ENCODE measurements at places on chromosomes 16 and 17. TPM values are rescaled to one million over a fixed set of nuclear protein-coding genes. Genes with fewer than 3 reads are reported as not detected.
A peak's percentile ranks its signal among the peaks of the same experiment; 100 is the strongest.

DNA sequence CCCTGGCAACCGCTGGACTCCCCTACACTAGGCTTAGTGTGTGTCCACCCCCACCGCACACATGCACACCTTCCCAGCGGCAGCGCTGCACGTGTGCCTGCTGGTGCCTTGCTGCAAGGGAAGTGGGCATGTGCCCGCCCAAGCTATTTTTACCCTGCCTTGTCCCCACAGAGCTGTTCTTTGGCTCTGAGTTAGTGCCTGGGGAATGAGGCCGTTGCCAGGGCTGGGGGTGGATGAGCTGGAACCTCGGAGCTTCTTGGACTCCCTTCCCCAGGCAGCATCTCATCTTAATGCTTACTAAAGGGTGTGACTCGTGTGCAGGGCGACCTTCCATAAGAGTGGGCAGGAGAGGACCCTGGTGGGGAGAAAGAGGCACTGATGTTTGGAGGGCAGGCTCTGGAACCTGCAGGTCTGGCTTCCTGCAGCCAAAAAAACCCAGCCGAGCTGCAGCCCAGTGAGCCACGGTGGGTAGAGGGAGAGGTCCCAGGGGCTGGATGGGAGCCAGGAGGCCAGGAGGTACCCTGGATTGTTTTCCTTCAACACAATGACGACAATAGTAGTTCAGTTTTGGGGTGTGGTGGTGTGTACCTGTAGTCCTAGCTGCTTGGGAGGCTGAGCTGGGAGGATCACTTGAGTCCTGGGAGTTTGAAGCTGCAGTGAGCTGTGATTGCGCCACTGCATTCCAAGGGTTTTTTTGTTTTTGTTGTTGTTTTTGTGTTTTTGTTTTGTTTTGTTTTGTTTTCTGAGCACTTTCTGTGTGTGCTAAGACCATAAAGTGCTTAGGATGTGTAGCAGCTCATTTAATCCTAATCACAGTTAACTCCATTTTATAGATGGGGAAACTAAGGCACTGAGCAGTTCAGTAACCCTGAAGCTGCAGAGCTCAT is 119.1 kb downstream of the RAB11FIP4 start:
- H3K27me3 ChIP-seq = no peaks in the 10 kb centered on the region
- DNase-seq = no peak
- H3K4me3 ChIP-seq = no peak overlapping the region
- H3K36me3 ChIP-seq = no peaks in the 10 kb centered on the region
- H3K27ac ChIP-seq = no peak overlapping the region

DNA sequence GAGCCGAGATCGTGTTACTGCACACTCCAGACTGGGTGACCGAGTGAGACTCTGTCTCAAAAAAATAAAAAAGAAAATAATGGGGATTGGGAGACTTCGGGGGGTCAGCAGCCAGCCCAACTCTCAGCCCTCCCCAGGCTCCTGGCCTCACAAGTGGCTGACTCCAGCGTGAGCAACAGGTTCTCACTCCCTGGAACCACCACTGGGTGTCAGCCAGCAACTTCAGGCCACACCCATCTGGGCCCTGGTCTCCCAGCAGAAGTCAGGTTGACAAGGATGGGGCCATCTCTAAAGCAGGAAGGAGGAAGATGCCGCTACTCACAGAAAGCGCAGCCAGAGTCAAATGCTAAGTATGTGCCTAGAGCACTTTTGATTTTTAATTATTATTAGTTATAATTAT is 139.4 kb downstream of the C16orf78 start:
- no peaks in the 10 kb centered on the region for H3K27me3 ChIP-seq
- H3K36me3 ChIP-seq = no peaks in the 10 kb centered on the region
- no peak for DNase-seq
- no peak overlapping the region for H3K27ac ChIP-seq
- no peaks in the 10 kb centered on the region for H3K4me1 ChIP-seq
- no peak overlapping the region for H3K4me3 ChIP-seq

DNA sequence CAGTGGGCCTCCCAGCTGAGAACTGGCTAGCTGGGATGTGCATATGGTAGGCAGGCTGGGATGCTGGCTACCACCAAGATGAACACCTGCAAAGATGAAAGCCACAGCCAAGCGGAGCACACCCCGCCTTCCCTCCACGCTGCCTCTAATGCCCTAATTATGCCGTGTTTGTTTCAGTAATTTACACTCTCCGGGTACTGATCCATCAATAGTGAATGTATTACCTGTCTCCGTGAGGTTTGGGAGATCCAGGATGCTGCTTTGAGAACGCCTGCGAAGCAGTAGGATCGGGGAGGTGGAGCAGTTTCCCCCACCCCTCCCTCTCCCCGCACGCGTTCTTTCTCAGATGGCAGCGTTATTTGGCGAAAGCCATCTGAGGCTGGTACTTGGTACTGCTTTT is 28.9 kb upstream of the GSE1 start:
- H3K4me1 ChIP-seq = peaks cover 83% of the 10 kb centered on the region
- H3K4me3 ChIP-seq = no peak overlapping the region
- 0 out of 2 replicates have a peak overlapping the region, but pooled peaks have one; percentile 4 for H3K27ac ChIP-seq
- DNase-seq = no peak
- no peaks in the 10 kb centered on the region for H3K27me3 ChIP-seq

DNA sequence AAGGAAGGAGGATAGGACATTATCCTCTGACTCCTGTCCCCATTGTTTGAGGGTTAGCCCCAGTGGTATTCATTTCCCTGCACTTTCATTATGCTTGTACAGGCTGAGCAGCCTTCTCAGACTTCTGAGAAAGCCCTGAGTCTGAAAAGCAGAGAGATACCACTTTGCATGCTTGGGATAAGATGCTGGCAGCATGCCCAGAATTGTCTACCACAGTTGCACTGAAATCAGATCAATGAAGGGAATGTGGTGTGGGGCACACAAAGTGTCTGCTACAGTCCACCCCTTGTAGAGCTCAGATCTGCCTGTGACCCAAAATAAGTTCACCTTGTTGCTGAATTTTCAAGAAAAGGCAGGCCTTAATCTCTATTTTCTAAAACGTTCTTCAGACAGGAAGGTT is 160.6 kb downstream of the CCT6B start:
- H3K4me1 ChIP-seq = peaks cover 8% of the 10 kb centered on the region
- no peak for DNase-seq
- no peak overlapping the region for H3K4me3 ChIP-seq
- no peak overlapping the region for H3K27ac ChIP-seq
- H3K27me3 ChIP-seq = peaks cover 38% of the 10 kb centered on the region

- DNase-seq = no peak
- H3K27me3 ChIP-seq = no peaks in the 10 kb centered on the region
These were observed 24.3 kb upstream of the LASP1NB start for GRCh38 chr17:38900978-38901656.

- H3K27ac ChIP-seq = no peak overlapping the region
- DNase-seq = no peak
- no peaks in the 10 kb centered on the region for H3K4me1 ChIP-seq
- no peaks in the 10 kb centered on the region for H3K36me3 ChIP-seq
- no peak overlapping the region for H3K4me3 ChIP-seq
These were observed 439.2 kb upstream of the SOX9 start for GRCh38 chr17:71681427-71682173.

DNA sequence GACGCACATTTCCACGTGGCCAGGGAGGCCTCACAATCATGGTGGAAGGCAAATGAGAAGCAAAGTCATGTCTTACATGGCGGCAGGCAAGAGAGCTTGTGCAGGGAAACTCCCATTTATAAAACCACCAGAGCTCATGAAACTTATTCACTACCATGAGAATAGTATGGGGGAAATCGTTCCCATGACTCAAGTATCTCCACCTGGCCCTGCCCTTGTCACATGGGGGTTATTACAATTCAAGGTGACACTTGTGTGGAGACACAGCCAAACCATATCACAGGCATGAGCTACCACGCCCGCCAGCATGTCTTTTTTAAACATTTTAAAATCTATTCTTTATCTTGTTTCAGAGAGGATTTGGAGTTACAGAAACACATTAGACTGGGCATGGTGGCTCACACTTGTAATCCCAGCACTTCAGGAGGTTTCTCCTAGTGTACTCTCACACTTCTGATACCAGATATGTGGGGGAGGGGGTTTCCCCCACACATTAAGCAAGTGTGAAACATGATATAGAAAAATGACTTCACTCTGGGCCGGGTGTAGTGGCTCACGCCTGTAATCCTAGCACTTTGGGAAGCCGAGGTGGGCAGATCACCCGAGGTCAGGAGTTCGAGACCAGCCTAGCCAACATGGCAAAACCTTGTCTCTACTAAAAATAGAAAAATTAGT is 5.6 kb upstream of the ATMIN start:
- H3K4me1 ChIP-seq = no peaks in the 10 kb centered on the region
- no peak overlapping the region for H3K27ac ChIP-seq
- no peaks in the 10 kb centered on the region for H3K27me3 ChIP-seq
- no peak overlapping the region for H3K4me3 ChIP-seq
- peaks cover 24% of the 10 kb centered on the region for H3K36me3 ChIP-seq

DNA sequence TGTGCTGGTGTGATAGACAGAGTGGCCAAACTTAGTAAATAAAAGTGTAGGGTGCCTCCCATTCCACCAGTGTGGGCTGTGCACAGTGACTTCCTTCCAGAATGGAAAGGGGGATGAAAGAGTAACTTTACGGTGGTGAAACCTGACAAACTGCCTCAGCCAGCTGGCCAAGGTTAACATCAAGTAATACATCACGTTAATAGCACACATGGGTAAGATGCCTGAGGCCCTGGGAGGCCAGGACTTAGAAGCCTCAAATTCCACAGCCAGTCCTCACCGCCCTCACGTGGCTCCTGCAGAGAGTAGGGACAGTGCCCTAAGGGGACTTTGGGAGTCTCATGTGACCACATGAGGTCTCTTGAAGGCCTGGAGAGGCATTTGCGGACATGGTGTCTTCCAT is 14.1 kb downstream of the RMI2 start:
- DNase-seq = no peak
- H3K27me3 ChIP-seq = no peaks in the 10 kb centered on the region
- no peak overlapping the region for H3K4me3 ChIP-seq
- no peak overlapping the region for H3K27ac ChIP-seq
- H3K4me1 ChIP-seq = peaks cover 2% of the 10 kb centered on the region

The ARL5C gene
- total RNA-seq = not detected

The SLC5A11 gene
- 0.36 TPM for total RNA-seq

The WFIKKN1 gene
- total RNA-seq = 10.2 TPM
